ENCODE measurements at places on chromosomes 4 and X. TPM values are rescaled to one million over a fixed set of nuclear protein-coding genes. Genes with fewer than 3 reads are reported as not detected.

The SCML2 gene
- 1.2 TPM for total RNA-seq

The GC gene
- total RNA-seq, result not detected

The MPP1 gene
- total RNA-seq, result 13.0 TPM

The COL25A1 gene
- not detected for total RNA-seq

The TET2 gene
- 30.1 TPM for total RNA-seq

The FNIP2 gene
- total RNA-seq, result 56.2 TPM

GRCh38 chr4:25345744-25346143 lies 31.3 kb upstream of the ANAPC4 start:
- no peak for DNase-seq
- no peaks in the 10 kb centered on the region for H3K27me3 ChIP-seq
- no peaks in the 10 kb centered on the region for H3K4me1 ChIP-seq
- H3K4me3 ChIP-seq, result no peak overlapping the region

- H3K27ac ChIP-seq, result no peak overlapping the region
- no peak overlapping the region for H3K4me3 ChIP-seq
- H3K27me3 ChIP-seq, result no peaks in the 10 kb centered on the region
- DNase-seq, result no peak
Measured at GRCh38 chrX:133541021-133541420, 125.7 kb upstream of the GPC4 start.

- H3K27me3 ChIP-seq, result no peaks in the 10 kb centered on the region
- no peak overlapping the region for H3K27ac ChIP-seq
- no peak overlapping the region for H3K4me3 ChIP-seq
- no peak for DNase-seq
- no peaks in the 10 kb centered on the region for H3K36me3 ChIP-seq
Measured at GRCh38 chrX:46965125-46965758, 53.0 kb downstream of the JADE3 start.

DNA sequence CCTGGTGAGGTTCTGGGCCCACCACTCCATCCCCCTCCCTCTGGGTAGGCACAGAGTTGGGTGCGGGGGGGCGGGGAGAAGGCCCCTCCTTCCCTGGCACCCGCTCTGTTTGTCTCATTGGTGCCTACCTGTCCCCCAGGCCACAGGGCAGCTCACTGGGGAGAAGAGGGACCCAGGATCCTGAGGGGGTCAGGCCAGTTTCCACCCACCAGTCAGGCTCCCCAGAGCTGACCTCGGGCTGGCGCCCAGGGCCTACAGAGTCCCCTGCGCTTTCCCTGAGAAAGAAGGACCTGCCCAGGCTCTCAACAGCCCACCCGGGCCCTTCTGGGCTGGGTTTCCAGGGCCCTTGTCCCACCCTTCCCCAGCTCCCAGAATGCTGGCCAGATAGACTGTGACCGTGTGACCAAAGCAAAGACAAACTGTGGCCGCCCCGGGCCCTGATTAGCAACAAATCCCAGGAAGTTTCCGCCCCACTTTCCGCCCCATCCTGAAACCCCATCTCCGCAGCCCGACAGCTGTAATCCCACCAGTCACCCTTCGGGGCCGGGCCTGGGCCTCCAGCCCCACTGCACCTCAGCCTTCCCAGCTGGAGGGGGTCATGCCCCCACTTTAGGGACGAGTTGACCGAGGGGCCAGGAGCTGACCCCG lies 33.8 kb upstream of the FGFR3 start:
- H3K4me3 ChIP-seq, result no peak overlapping the region
- no peaks in the 10 kb centered on the region for H3K36me3 ChIP-seq

DNA sequence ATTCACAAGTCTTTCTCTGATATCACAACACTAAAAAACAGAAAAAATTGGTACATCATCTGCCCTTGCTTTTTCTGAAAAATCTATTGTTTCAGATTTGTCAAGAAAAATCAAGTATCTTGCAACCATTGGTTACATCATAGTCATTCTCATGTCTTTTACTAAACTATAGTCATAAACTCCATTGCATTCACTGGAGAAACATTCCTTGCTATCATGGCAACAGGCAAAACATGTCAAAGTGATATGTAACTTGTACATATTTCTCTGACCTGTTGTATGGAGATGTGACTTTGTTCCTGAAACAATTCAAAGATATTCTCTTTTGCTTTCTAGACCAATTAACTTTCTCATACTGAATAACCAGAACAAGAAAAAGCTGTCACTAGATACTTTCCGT lies 121.9 kb upstream of the ANK2 start:
- H3K4me3 ChIP-seq, result no peak overlapping the region
- no peak overlapping the region for H3K27ac ChIP-seq
- H3K36me3 ChIP-seq, result no peaks in the 10 kb centered on the region
- H3K4me1 ChIP-seq, result no peaks in the 10 kb centered on the region

DNA sequence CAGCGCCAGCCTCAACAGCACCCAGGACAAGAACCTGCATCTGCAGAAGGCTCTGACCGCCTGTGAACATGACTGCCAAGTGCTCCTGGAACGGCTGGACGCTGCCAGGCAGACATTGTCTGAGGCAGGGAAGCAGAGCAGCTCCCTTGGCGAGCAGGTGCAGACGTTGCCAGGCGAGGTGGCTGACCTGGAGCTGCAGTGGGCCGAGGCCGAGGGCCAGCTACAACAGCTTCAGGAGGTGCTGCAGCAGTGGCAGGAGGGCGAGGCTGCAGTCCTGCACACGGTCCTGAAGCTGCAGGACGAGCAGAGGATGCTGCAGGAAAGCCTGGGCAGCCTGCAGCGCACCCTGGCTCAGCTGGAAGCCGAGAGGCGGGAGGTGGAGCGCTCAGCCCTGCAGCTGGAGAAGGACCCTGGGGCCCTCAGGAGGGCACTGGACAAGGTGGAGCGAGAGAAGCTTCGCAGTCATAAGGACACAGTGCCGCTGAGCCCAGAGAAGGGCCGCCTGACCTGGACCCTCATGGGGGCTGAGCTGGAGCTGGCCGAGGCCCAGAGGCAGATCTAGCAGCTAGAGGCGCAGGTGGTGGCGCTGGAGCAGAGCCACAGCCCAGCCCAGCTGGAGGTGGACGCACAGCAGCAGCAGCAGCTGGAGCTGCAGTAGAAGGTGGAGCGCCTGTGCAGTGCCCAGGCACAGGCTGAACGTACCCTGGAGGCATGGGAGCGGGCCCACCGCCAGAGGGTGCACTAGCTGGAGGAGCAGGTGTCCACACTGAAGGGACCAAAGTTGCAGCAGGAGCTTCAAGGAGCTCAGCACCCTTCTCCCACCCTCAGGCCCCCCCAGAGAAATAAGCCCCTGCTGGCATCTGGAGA lies 16.4 kb downstream of the SMIM10L2A start:
- no peak overlapping the region for H3K27ac ChIP-seq
- no peaks in the 10 kb centered on the region for H3K36me3 ChIP-seq
- no peaks in the 10 kb centered on the region for H3K4me1 ChIP-seq
- no peaks in the 10 kb centered on the region for H3K27me3 ChIP-seq

DNA sequence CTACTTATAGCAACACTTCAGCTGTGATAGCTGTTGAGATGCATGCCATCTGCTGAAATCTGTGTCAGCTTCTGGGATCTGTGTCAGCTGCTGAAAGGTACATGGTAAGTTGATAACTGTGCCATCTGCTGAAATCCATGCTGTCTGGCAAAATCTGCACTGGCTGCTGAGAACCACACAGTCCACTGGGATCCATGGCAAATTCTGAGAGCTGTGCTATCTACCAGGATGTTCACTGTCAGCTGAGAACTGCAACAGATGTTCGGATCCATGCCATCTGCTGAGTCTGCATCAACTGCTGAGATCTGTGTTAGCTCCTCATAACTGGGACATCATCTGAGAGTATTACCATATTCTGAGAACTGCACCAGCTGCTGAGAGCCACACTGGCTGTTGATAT lies 430.5 kb upstream of the POU3F4 start:
- H3K4me3 ChIP-seq, result no peak overlapping the region
- H3K27ac ChIP-seq, result no peak overlapping the region

DNA sequence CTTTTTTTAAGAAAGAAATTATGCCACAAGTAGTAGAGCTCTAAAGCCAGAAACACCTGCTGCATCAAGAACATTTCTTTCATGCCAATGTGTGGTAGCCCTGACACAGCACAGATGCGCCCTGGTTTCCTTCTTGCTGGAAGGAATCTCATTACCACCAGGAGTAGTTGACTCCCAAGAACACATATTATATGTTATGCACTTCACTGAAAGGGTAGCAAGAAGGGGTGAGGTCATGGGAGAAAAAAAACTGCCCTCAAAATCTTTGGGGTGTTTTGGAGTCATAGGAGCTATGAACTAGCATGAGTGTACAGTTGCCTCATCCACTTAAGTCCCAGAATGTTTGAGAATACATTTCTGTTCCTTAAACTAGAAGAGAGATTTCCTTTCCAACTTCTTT lies 185.8 kb upstream of the C1QTNF7 start:
- H3K4me1 ChIP-seq, result no peaks in the 10 kb centered on the region
- no peaks in the 10 kb centered on the region for H3K36me3 ChIP-seq

DNA sequence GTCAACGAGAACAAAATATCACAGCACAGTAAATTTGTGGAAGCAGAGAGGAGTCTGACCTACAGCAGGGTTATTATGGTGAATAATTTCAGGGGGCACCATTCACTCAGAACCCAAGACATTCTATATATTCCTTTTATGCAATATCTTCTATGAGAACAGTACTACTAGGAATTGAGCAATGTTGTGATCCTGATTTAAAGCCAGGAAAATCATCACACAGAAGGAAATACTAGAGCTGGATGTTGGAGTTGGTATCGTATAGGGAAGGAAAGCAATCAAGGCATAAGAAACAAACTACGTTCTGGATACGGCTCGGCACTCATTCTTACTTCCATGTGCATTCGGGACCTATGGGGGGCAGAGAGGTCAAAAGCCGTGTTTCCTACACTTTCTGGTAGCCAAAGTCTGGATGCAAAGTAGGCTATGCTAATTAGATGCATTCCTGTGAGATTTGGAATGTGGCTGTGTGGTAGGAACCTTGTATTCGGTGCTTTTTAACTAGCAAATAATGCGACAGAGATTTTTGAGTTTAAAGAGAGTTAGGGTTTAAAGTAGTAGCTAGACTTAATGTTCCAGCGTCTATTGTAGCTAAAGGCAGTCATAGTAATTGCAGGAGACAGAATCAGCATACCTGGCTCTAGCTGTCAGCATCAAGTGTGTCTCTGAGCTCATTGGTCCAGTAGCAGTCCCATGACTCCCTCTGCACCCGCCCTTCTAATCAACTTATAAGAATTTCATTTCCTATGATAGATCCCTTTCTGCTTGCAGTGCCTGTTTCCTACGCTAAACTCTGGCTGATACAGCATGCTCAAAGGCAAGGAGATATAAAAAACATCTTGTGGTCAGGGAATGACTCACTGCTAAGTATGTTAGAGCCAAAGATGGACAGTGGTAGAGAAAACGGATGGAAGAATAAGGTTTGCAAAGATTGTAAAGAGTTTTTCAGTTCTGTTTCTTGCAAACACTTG lies 43.3 kb upstream of the PDGFC start:
- H3K27ac ChIP-seq, result no peak overlapping the region
- no peaks in the 10 kb centered on the region for H3K4me1 ChIP-seq
- no peak for DNase-seq
- H3K27me3 ChIP-seq, result no peaks in the 10 kb centered on the region
- H3K4me3 ChIP-seq, result no peak overlapping the region

GRCh38 chrX:85215946-85216345 lies 27.6 kb downstream of the SATL1 start:
- no peak overlapping the region for H3K27ac ChIP-seq
- DNase-seq, result no peak
- no peak overlapping the region for H3K4me3 ChIP-seq
- H3K4me1 ChIP-seq, result no peaks in the 10 kb centered on the region
- no peaks in the 10 kb centered on the region for H3K36me3 ChIP-seq
- H3K27me3 ChIP-seq, result no peaks in the 10 kb centered on the region

- no peaks in the 10 kb centered on the region for H3K4me1 ChIP-seq
- no peak overlapping the region for H3K4me3 ChIP-seq
- no peak for DNase-seq
- H3K27me3 ChIP-seq, result no peaks in the 10 kb centered on the region
- no peak overlapping the region for H3K27ac ChIP-seq
Measured at GRCh38 chr4:80576796-80577195, 241.3 kb downstream of the CFAP299 start.

GRCh38 chrX:50054147-50054546 lies 131.8 kb downstream of the CLCN5 start:
- H3K36me3 ChIP-seq, result no peaks in the 10 kb centered on the region
- H3K27me3 ChIP-seq, result no peaks in the 10 kb centered on the region
- DNase-seq, result no peak
- no peak overlapping the region for H3K4me3 ChIP-seq
- no peak overlapping the region for H3K27ac ChIP-seq

DNA sequence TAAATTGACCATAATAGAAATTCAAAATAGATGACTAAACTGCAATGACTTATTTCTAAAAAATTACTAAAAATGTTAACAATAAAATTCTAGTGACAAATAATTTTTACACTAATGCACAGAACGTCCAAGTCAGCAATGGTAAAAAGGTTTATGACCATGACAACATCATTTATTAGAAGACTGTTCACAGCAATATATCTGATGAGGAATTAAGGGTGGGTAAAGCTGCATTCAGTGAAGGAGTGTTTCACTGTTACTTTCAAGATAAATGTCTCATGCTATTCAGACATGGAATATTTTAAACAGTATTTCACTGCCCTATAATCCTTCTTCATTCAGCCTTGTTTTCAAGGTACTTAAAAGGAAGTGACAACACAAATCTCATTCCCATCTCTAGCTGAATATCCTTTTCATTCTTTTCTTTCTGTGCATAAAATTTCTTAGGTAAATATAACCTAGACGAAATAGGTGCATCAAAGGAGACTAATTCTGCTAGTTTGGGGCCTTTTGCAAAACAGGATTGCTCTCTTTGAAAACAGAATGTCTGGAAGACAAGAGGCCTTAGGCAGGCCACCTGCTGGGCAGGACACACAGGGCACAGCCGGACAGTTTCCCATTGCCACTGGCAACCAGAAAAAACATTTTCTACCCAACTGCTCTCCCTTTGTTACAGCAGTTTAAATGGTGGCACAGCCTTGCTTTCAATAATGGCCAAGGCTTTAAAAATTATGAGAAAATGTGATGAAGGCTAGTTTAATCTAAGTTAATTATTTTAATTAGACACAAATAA lies 600.3 kb downstream of the SPRY1 start:
- no peak overlapping the region for H3K27ac ChIP-seq
- no peaks in the 10 kb centered on the region for H3K27me3 ChIP-seq
- H3K36me3 ChIP-seq, result no peaks in the 10 kb centered on the region
- no peak for DNase-seq
- H3K4me1 ChIP-seq, result no peaks in the 10 kb centered on the region
- H3K4me3 ChIP-seq, result no peak overlapping the region

GRCh38 chr4:168070903-168071302 lies 21.4 kb upstream of the ANXA10 start:
- H3K27ac ChIP-seq, result no peak overlapping the region
- H3K27me3 ChIP-seq, result no peaks in the 10 kb centered on the region
- no peaks in the 10 kb centered on the region for H3K36me3 ChIP-seq
- H3K4me1 ChIP-seq, result no peaks in the 10 kb centered on the region

- DNase-seq, result no peak
- no peaks in the 10 kb centered on the region for H3K4me1 ChIP-seq
- no peaks in the 10 kb centered on the region for H3K36me3 ChIP-seq
- H3K4me3 ChIP-seq, result no peak overlapping the region
Measured at GRCh38 chrX:37553476-37553875, 18.0 kb upstream of the LANCL3 start.

GRCh38 chr4:86319390-86319789 lies 40.5 kb downstream of the MAPK10 start:
- no peak for DNase-seq
- H3K36me3 ChIP-seq, result no peaks in the 10 kb centered on the region
- no peaks in the 10 kb centered on the region for H3K4me1 ChIP-seq

GRCh38 chr4:123364906-123365305 lies 31.7 kb upstream of the SPRY1 start:
- no peaks in the 10 kb centered on the region for H3K27me3 ChIP-seq
- no peak overlapping the region for H3K27ac ChIP-seq
- no peaks in the 10 kb centered on the region for H3K36me3 ChIP-seq
- no peak overlapping the region for H3K4me3 ChIP-seq
- DNase-seq, result no peak
- H3K4me1 ChIP-seq, result no peaks in the 10 kb centered on the region
